ENCODE measurements at places on chromosomes 5 and 9.
A peak's percentile ranks its signal among the peaks of the same experiment; 100 is the strongest.

GRCh38 chr9:96460470-96460869 is 10.5 kb downstream of the HABP4 start:
- DNase-seq: no peak

- no peak for DNase-seq
These were observed 40.7 kb upstream of the ATP6V1G1 start for GRCh38 chr9:114546851-114547250.

GRCh38 chr9:78031893-78032729 is 500 bp upstream of the GNAQ start:
- peak; percentile 96 for DNase-seq

GRCh38 chr9:20989923-20990341 is 41.5 kb downstream of the HACD4 start:
- DNase-seq: peak; percentile 42

DNA sequence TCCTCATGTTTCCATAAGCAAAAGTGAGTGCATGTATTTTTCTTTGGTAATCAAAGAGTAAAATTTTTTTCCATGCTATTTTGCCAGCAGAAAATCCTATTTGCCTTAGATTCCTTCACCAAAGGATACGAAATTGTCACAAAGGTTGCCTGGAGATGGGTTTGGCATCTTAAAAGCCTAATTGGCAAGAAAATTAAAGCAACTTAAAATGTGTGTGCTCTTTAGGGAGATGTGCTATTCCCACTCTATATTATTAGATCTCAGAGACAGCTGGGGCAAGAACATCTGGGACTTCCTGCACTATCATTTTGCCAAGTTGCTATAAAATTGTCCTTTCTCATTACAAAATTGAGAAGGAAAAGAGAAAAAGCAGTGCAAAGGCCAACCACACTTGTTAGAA is 146.1 kb downstream of the PLCXD3 start:
- DNase-seq: no peak

DNA sequence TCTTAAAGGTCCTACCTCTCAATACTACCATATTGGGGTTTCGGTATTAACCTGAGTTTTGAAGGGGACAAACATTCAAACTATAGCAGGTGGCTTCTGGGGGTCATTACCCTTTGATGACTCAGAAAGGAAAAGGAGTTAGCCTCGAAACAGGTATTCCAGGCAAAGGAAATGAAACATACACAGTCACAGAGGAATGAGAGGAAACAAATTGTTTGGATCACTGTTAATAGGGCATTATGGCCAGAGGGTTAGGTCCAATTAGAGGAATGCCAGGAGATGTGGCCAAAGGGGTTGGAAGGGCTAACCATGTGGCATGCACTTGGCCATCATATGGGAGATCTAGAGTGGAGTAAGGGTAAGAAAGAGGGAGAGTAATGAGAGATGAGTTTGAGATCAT is 23.9 kb upstream of the NIM1K start:
- no peak for DNase-seq

GRCh38 chr9:135883410-135884089 is 23.8 kb downstream of the CAMSAP1 start:
- DNase-seq: no peak

DNA sequence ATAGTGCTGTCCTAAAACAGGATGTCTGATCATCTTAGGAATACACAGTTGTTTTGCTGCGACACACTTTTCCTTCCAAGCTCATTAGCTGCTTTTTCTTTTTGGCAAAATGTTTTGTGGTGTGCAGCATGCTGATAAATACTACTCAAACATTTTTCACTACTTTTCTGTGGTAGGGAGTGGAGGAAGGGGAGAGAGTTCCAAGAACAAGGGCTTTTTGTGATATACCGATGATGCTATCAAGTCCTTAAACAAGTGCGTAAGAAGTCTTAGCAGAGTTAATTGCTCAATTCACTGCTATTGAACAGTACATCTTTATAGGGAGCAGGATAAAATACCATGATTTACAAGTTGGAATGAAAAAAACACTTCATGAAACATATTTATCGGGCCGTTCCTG is 23.6 kb upstream of the TEK start:
- no peak for DNase-seq

DNA sequence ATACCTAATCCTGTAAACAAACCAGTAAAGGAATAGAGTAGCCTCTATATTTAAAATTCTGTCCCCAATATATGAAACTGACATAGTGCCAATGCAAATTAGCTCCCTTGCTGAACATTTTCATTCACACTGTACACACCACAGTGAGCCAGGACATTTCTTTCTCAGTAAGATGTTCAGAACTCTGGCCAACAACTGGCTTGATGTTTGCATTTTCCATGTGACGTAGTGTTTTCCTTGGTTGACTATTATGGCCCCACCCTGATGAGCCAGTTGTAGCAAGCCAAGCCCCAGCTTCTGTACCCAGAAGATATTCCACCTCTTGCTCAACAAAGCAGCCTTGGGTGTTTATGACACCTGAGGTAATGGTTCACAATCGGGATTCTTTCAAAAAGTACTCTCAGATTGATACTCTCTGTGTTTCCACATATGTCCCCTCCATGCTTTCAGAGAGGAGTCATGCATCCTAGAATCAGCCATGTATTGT is 17.7 kb upstream of the ANXA1 start:
- DNase-seq: no peak

DNA sequence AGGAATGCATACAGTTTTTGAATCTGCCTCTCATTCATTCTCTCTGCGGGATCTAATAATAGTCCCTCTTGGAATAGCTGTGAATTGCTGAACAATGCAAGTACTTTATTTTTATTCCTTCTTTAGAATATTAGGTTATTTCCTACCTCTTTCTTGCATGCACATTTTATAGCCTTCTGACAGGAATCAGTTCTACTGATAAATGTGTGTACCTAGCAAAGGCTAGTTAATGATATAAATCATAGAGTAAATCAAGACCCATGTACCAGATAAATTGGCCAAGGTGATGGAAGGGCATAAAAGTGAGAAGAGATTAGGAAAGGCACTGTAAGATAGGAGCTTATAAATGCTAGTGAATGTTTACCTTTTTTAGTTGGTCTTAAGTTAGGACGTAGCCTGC is 19.2 kb upstream of the UGCG start:
- no peak for DNase-seq

DNA sequence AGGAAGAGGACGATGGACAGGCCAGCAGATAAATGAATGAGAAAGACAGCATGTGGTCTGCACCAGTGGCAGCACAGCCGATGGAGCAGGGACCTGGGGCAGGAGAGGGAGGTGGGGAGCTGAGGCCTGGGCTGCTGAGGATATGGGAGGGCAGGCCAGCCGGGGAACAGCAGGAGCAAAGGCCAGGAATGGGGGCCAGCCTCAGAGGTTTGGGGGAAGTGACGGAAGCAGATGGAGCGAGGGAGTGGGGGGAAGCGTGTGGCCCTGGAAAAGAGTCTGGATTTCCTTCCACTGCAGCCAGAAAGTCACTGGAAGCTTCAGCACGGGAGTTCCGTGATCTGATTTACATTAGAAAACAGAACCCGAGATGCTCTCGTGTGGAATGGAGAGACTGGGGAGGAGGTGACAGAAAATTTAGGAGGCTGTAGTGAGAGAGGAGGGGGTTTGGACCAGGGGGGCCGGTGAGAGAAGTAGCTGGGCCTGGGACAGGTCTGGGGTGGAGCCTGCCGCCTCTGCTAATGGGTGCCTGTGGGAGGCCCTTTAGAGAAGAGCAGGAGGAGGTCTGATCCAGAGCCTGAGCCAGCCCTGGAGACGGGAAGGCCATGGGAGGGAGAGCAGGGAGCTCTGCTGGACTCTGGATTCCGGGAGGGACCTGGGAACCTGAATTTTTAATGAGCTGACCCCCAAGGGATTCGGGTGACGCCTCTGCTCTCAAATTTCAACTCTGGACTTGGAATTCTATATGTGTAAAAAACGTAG is 65.4 kb downstream of the TSPAN17 start:
- no peak for DNase-seq

GRCh38 chr9:87305151-87305550 is 192.5 kb upstream of the DAPK1 start:
- DNase-seq: no peak

- no peak for DNase-seq
These were observed 15.1 kb upstream of the ISOC1 start for GRCh38 chr5:129079496-129079895.

GRCh38 chr5:78591972-78592700 is 56.4 kb downstream of the LHFPL2 start:
- DNase-seq: no peak

- DNase-seq: no peak
These were observed 58.2 kb downstream of the DRD1 start for GRCh38 chr5:175385691-175386362.

- DNase-seq: no peak
These were observed 4.7 kb downstream of the VDAC1 start for GRCh38 chr5:134000091-134000511.

DNA sequence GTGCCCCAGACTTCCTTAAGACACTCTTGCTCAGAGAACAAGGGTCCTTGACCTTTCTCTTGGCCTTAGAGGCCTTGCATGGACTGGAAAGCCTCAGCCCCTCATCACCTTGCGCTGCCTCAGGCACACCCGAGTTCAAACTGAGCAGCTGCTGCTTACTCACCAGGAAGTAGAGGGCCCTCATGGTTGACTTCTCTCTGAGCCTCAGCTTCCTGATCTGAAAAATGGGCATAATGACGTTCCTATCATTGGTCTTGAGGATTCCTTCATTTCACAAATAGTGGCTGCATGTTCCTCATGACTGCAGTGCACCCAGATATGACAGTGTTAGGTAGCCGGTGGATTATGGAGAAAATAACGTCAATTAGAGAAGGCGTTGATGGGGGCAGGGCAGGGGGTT is 28.6 kb downstream of the IER5L start:
- DNase-seq: no peak

GRCh38 chr5:120306303-120306702 is 157.8 kb upstream of the PRR16 start:
- no peak for DNase-seq

GRCh38 chr9:123423311-123423640 is 67.3 kb downstream of the CRB2 start:
- no peak for DNase-seq

- peak; percentile 44 for DNase-seq
These were observed 1.2 kb upstream of the NSD1 start for GRCh38 chr5:177132136-177133095.

GRCh38 chr5:9653811-9654210 is 23.7 kb upstream of the TAS2R1 start:
- peak; percentile 70 for DNase-seq

- DNase-seq: no peak
These were observed 94.1 kb downstream of the PLCXD3 start for GRCh38 chr5:41416336-41416735.

- no peak for DNase-seq
These were observed at the start of gene GRIN1 for GRCh38 chr9:137138722-137139467. Gene GRIN1, plus strand, starts transcription at chr9:137139154. Its CDS starts 333 bp downstream, at chr9:137139487.

GRCh38 chr9:78097541-78097940 is 65.9 kb upstream of the GNAQ start:
- peak; percentile 4 for DNase-seq

DNA sequence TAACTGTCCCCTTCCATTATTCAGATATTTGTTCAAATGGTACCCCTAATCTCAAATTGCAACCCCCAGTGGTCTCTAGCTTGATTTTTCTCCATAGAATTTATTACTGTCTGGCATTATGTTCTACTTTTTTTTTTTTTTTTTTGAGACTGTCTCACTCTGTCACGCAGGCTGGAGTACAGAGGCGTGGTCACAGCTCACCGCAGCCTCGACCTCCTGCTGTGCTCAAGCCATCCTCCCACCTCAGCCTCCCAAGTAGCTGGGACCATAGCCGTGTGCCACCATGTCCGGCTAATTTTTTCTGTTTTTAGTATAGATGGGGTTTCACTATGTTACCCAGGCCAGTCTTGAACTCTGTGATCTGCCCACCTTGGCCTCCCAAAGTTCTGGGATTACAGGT is 2.0 kb upstream of the REEP5 start:
- no peak for DNase-seq

DNA sequence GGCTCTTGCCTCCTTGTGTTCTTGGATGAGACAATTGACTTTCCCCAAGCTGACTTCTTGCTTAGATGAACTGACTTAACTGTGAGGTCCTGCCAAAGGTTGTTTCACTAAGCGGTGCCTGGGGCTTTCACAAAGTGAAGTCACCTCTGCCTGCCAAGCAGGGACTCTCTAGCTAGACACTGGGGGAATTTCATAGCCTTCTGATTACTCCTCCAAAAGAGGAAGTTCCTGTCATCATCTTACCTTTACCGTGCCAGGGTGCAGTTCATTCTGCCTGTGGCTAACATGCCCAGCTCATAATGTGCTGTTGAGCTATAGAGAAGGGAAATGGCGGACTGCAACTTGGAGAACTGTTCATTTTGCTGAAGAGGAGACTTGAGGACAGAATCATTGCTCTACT is 472.0 kb upstream of the WWC1 start:
- no peak for DNase-seq

- no peak for DNase-seq
These were observed 1.3 kb downstream of the PTCH1 start for GRCh38 chr9:95515272-95516113.

DNA sequence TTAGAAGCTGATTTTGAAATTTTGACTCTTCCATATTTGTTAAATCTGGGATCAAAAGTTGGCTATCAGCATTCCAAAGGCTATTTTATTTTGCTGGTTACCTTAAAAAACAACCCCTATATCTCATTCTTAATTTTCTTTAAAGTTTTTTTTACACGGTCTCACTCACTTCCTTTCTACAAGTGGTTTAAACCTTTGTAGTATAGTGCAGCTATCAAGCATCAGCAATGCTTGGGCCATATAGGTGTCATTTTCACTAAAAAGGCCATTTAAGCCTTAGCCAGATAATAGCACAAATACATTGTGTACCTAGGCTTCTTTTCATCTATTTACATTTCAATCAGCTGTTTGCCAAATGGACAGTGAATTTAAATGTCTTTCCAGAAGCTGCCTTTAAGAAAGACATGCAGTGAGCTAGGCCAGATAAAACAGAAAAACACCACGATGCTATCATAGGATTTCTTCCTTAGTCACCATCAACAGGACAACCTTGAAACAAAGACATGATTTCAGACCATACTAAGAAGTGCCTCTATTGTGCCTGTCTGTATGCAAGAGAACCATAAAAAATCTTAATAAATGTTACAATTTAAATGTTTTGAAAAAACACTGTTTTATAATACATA is 104.2 kb downstream of the RAPGEF6 start:
- no peak for DNase-seq

DNA sequence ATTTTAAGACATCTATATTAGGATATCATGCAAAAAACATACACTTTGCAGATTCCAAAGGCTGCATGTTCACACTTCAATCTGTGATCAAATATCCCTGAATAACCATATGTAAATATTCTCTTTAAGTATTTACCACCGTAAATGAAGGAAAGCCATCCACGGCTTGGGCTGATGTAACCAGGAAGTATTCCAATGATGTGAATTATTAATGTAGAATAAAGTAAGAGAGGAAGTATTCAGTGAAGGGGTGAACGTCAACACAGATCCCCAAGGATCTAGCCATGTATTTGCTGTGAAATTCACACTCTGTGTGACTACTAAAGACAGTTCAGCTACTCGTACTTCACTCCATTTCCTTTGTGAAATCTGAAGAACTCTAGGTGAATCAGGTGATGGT is 75.2 kb downstream of the CDH6 start:
- DNase-seq: no peak

DNA sequence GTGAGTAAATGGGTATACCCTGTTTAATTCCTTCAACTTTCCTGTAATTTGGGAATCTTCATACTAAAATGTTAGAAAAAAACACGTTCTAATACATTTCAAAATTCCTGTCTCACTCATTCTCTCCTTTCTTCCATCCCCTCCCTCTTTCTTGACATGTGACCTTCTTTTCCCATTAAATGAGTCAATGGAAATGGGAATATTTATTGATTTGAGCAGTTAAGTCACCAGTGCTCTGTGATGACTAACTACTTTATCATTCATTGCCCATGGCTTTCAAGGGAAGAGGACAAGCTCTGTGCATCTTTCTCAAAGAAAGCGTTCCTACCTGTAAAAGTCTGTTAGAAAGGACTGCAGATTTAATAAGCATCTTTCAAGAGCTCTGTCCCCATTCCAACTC is 144.4 kb upstream of the MAP3K1 start:
- no peak for DNase-seq
